Caki2 (cell line): ENCODE measurements at places on chromosomes 6 and 20. TPM values are rescaled to one million over a fixed set of nuclear protein-coding genes. Genes with fewer than 3 reads are reported as not detected.

Gene TTK
- 34.6 and 54.0 TPM in 2 replicates for total RNA-seq

Gene CCN6
- total RNA-seq: not detected in 2 replicates

Gene IYD
- not detected in 2 replicates for total RNA-seq

Gene ARG1
- not detected in 2 replicates for total RNA-seq

Gene ULBP3
- 9.4 and 18.1 TPM in 2 replicates for total RNA-seq
